Activated CD4-positive, alpha-beta memory T cell treated with anti-CD3 and anti-CD28 coated beads, Interleukin-2, amount 10 ng/mL, durations not matched to agents 7 days and 5 days (primary cell): ENCODE measurements at places on chromosomes 3 and 15.

DNA sequence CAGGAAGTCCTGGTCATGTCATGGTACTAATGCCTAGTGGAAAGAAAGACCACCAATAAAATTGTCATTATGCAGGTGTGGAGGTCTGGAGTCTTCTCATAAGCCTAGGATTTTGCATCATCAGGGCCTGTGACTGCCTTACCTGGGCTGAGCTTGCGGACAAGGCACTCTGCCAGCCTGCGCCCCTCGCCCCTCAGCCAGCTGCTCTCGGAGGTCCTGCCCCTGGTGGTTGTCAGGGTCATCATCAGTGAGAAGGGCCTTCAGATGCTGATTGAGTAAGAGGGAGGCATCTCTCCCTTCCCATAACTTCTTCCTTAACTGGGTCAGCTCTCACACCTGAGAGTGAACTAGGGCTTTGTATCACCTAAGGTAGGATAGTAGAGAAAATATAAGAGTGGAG, 132.8 kb downstream of the DCLK3 start:
- no peaks in the 10 kb centered on the region for H3K36me3 ChIP-seq
- DNase-seq, result no peak
- H3K27me3 ChIP-seq, result peaks cover 2% of the 10 kb centered on the region

- DNase-seq, result no peak
- H3K27ac ChIP-seq, result no peak overlapping the region
- peaks cover 4% of the 10 kb centered on the region for H3K27me3 ChIP-seq
- H3K4me3 ChIP-seq, result no peak overlapping the region
Observed at GRCh38 chr3:120864541-120864940, 43.5 kb upstream of the STXBP5L start.

GRCh38 chr3:155984791-155985417, 114.5 kb downstream of the GMPS start:
- no peak overlapping the region for H3K27ac ChIP-seq
- no peaks in the 10 kb centered on the region for H3K36me3 ChIP-seq
- H3K4me3 ChIP-seq, result no peak overlapping the region
- peaks cover 10% of the 10 kb centered on the region for H3K27me3 ChIP-seq
- no peak for DNase-seq

DNA sequence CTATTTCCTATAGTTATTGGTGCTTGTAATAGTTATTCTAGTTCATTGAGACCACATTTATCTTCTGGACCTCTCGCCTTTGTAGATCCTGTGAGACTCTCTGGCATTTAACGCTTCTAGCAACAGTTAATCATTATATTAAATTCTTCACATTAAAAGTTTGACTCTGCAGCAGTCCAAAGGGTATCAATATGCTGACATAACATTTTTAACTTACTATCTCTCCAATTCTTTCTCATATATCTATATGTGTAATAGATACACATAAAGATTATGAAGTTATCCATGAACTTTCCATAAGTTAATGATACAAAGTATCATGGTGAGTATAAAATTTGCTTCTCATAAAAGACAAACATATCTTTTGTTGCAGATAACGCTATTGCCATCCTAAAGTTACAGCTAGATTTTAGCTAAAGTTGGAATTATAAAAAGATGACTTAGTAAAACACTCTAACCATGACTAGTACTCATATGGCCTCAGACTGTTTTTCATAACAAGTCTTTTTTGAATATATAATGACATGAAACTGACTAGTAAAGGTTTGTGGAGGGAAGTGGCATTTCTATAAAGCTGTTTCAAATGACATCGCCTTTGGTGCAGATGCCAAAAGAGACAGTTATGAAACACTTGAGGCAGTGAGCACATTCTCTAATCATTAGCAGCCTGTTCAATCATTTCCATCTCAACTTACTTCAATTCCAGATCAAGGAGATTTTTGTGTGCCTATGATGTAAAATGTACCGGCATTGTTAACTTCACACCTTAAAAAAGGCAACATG, 379.3 kb upstream of the CBLB start:
- peak overlapping the region; percentile 57 for H3K27ac ChIP-seq
- no peaks in the 10 kb centered on the region for H3K27me3 ChIP-seq
- peaks cover 17% of the 10 kb centered on the region for H3K4me1 ChIP-seq
- no peak for DNase-seq
- H3K36me3 ChIP-seq, result peaks cover 30% of the 10 kb centered on the region
- no peak overlapping the region for H3K4me3 ChIP-seq

GRCh38 chr3:150302246-150302645, 105.9 kb upstream of the TSC22D2 start:
- no peak for DNase-seq
- peaks cover 44% of the 10 kb centered on the region for H3K27me3 ChIP-seq
- no peaks in the 10 kb centered on the region for H3K4me1 ChIP-seq
- no peak overlapping the region for H3K27ac ChIP-seq
- H3K4me3 ChIP-seq, result no peak overlapping the region
- no peaks in the 10 kb centered on the region for H3K36me3 ChIP-seq

GRCh38 chr15:91867581-91868026, 14.1 kb downstream of the SLCO3A1 start:
- DNase-seq, result no peak
- H3K4me3 ChIP-seq, result no peak overlapping the region
- H3K27ac ChIP-seq, result no peak overlapping the region
- peaks cover 75% of the 10 kb centered on the region for H3K4me1 ChIP-seq
- no peaks in the 10 kb centered on the region for H3K27me3 ChIP-seq

- peak overlapping the region; percentile 99 for H3K27ac ChIP-seq
- peak; percentile 82 for DNase-seq
- peak overlapping the region; percentile 89 for H3K4me3 ChIP-seq
Observed at GRCh38 chr3:187741403-187742350, 3.6 kb downstream of the BCL6 start.

DNA sequence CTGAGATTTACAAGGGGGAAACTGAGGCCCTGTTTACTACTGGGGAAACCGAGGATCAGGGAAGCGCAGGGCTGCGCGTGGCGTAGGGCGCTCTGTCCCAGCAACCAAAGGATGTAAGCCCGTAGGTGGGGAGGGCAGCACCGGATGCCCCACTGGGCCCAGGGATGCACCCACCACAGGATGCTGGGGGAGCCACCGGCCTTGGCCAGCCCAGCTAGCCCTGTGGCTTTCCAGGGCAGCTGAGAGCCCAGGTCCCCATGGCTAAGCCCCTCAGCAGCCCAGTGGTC, 33.4 kb downstream of the RPN1 start:
- peak overlapping the region; percentile 88 for H3K27ac ChIP-seq
- H3K4me3 ChIP-seq, result peak overlapping the region; percentile 94
- DNase-seq, result no peak
- peaks cover 45% of the 10 kb centered on the region for H3K36me3 ChIP-seq

DNA sequence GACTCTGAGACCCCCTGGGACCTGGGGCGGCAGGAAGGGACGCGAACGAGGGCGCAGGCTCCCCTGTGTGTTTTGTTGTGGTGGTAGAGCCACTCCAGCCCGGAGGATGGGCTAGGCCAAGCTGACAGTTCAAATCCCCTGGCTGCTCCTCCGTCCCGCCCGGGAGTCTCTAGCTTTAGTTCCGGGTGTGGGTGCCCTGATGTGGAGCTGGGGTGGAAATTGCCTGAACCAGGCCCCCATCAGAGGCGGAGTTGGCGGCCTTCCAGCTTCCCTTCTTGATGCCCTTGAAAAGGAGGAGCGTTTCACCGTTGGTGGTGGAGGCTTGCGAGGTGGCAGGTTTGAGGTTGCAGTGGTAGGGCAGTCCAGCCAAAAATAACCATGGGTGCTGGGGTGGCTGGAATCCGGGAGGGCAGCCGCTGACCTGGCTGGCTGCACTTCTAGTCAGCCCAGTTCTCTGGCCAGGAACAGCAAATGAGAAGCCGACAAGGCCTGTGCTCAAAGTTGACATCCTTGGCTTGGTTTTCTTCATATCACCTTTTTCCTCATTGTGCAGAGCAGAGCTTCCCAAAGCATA, 817 bp downstream of the CLK3 start:
- H3K36me3 ChIP-seq, result peaks cover 51% of the 10 kb centered on the region
- peak overlapping the region; percentile 96 for H3K4me3 ChIP-seq
- H3K27ac ChIP-seq, result peak overlapping the region; percentile 97
- no peaks in the 10 kb centered on the region for H3K27me3 ChIP-seq

- no peaks in the 10 kb centered on the region for H3K36me3 ChIP-seq
- no peaks in the 10 kb centered on the region for H3K27me3 ChIP-seq
- no peak overlapping the region for H3K4me3 ChIP-seq
- H3K27ac ChIP-seq, result no peak overlapping the region
- peaks cover 23% of the 10 kb centered on the region for H3K4me1 ChIP-seq
- DNase-seq, result no peak
Observed at GRCh38 chr15:95875121-95875643, 455.3 kb upstream of the NR2F2 start.

- no peaks in the 10 kb centered on the region for H3K27me3 ChIP-seq
- H3K36me3 ChIP-seq, result peaks cover 38% of the 10 kb centered on the region
- DNase-seq, result no peak
- H3K4me1 ChIP-seq, result peaks cover 66% of the 10 kb centered on the region
Observed at GRCh38 chr15:90823455-90823974, 44.9 kb upstream of the FURIN start.

DNA sequence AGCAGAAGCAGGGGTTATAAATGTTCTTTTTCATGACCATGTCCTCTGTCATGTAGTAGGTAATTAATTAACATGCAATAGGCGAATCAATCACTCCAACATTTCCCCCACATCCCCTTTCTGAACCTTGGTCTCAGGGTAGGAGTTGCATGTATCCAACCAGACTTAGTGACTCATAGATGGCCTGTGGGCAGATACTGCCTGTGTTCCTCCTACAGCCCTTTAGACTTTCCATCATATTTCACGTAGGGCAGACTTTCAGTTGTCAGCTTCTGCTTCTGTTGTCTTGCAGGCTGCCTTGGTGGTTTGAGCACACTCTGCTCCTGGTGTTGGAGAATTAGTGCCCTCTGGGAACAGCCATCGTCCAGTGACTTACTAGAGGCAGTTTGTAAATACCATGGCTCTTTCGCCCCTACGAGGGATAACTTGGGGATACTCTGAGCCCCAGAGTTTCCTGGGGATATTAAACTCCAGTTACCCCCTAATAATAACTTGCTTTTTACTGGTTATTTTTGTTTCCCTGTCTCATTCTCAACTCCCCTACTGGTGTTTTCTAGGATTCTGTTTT, 244.4 kb downstream of the EDEM1 start:
- no peak overlapping the region for H3K4me3 ChIP-seq
- H3K27me3 ChIP-seq, result no peaks in the 10 kb centered on the region
- no peak for DNase-seq
- no peaks in the 10 kb centered on the region for H3K4me1 ChIP-seq
- no peaks in the 10 kb centered on the region for H3K36me3 ChIP-seq
- H3K27ac ChIP-seq, result no peak overlapping the region

GRCh38 chr3:156432563-156432962, 122.4 kb downstream of the SSR3 start:
- H3K4me3 ChIP-seq, result no peak overlapping the region
- H3K27ac ChIP-seq, result no peak overlapping the region
- H3K27me3 ChIP-seq, result peaks cover 26% of the 10 kb centered on the region
